Spinal cord (tissue), 10 donors: ENCODE measurements at places on chromosomes 2 and 18. TPM values are rescaled to one million over a fixed set of nuclear protein-coding genes. Genes with fewer than 3 reads are reported as not detected.
A peak's percentile ranks its signal among the peaks of the same experiment; 100 is the strongest.

DNA sequence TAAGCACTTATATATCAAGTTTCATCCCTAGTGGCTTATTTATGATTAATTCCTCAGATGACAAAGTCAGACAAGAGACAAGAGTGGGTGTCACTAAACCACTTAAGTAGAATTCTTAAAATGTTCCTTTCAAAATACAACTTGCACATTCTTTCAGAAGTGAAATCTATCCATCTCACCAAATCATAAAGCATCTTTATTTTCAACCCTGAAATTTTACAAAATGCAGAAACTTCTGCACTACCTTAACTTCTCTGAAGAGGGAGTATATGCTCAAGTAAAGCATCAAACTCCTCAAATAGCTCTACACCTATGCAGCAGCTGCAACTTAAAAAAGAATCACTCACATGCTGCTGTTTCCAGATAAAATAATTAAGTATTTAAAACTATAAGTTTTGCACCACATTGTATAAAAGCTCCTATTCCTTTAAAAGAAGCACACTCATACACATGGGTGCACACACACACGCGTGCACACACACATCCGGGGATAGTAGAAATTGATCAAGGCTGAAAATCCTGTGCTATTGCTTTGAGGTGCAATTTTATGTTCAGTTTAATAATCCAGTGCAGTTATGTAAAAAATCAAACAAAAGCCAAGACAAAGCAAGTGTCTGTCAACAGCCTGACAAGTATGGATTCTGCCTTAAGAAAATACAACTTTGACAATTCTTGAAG is 244.5 kb downstream of the TCF4 start:
- H3K4me3 ChIP-seq = no peak overlapping the region
- H3K27ac ChIP-seq = peak overlapping the region; percentile 25
- no peaks in the 10 kb centered on the region for H3K36me3 ChIP-seq

DNA sequence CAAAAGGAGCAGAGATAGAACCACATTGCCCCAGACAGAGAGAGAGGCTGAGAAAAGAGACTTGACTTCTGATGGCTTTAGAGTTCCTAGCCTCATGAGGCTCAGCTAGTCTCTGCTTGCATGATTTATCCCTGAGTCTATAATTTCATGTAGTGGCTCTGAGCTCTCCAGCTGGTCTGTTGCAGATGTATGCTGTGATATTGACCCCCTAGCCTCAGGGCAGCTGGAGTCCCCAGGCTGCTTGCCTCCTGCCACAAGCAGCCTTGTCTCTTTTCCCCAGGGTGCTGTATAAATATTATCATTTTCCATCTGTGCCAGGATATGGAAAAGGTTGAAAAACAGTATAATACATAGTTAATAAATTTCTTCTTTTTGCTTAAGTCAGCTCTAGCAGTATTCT is 467.6 kb upstream of the CWC22 start:
- H3K27ac ChIP-seq = no peak overlapping the region
- H3K4me3 ChIP-seq = no peak overlapping the region
- no peaks in the 10 kb centered on the region for H3K4me1 ChIP-seq
- no peaks in the 10 kb centered on the region for H3K36me3 ChIP-seq
- H3K27me3 ChIP-seq = no peaks in the 10 kb centered on the region
- no peak for DNase-seq

- no peaks in the 10 kb centered on the region for H3K27me3 ChIP-seq
- peak overlapping the region; percentile 78 for H3K27ac ChIP-seq
- peaks cover 36% of the 10 kb centered on the region for H3K4me1 ChIP-seq
- no peaks in the 10 kb centered on the region for H3K36me3 ChIP-seq
- H3K4me3 ChIP-seq = no peak overlapping the region
These were observed 38.5 kb upstream of the STPG4 start for GRCh38 chr2:47193607-47194006.

The SCN7A gene
- 125 TPM for total RNA-seq

The CYP26B1 gene
- 9.8 TPM for total RNA-seq

DNA sequence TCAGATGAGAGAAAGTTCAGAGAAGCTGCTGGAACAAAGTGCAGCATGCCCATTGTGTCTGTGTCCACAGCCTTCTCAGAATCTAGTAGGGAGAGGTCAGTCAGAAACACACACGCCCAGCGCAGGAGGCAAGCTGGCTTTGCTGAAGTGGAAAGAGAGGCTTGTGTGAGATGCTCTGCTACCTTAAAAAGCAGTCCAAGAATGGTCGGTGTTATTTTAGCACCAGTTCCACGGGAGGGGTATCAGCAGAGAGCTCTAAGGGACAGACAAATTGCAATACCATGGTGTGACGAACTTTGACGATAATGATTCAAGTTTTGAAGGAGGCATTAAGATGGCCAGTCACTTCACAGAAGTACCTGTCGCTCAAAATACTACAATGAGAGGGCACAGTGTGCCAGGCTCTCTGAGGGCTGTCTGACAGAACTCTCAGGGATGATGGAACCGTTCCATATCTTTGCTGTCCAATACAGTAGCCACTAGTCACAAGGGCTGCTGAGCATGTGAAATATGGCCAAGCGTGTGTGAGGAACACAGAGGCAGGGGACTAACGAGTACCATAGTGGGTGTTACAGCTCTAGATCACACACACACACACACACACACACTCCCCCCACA is 237.5 kb upstream of the TMEM200C start:
- H3K4me1 ChIP-seq = no peaks in the 10 kb centered on the region
- H3K4me3 ChIP-seq = no peak overlapping the region
- no peak for DNase-seq
- no peak overlapping the region for H3K27ac ChIP-seq
- H3K36me3 ChIP-seq = no peaks in the 10 kb centered on the region
- no peaks in the 10 kb centered on the region for H3K27me3 ChIP-seq

- H3K36me3 ChIP-seq = no peaks in the 10 kb centered on the region
- H3K4me1 ChIP-seq = no peaks in the 10 kb centered on the region
- no peak overlapping the region for H3K4me3 ChIP-seq
- no peaks in the 10 kb centered on the region for H3K27me3 ChIP-seq
- no peak overlapping the region for H3K27ac ChIP-seq
These were observed 293.0 kb downstream of the RDH14 start for GRCh38 chr2:18267501-18267900.

The AOX1 gene
- 35.6 TPM for total RNA-seq

- H3K4me3 ChIP-seq = no peak overlapping the region
- no peaks in the 10 kb centered on the region for H3K27me3 ChIP-seq
- DNase-seq = no peak
- no peaks in the 10 kb centered on the region for H3K4me1 ChIP-seq
These were observed 54.0 kb downstream of the GATA6 start for GRCh38 chr18:22223254-22223964.

The LRP1B gene
- total RNA-seq = 70.2 TPM

The C18orf54 gene
- total RNA-seq = 9.3 TPM

DNA sequence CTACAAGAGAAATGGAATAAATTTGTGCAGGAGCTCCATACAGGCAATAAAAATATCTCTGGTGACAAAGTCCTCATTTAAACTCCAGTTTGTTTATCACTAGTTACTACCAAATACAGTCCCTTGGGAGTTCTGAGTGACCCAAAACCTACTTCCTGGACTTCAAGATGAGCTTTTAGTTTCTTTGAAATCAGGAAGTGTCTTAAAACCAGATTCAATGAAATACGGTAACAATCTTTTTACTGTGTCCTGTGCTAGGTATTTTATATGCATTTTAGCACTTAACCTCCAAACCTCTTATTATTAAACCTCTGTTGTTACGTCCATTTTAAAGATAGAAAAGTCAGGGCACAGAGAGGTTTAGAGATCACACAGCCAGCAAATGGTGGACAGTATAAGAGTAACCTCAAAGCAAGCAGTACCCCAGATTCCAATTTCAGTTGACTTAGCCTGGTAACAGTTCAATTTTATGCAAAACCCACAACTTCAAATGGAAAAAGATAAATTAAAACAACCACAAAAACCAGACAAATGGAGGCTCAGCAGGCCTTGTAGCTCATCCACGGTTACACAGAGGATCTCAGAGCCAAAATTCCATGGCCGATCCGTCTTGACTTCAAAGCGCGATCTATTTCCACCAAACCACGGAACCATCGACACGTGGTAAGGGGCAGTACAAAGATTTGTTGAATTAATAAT is 1.3 kb upstream of the KCMF1 start:
- H3K4me3 ChIP-seq = peak overlapping the region; percentile 84
- H3K27me3 ChIP-seq = no peaks in the 10 kb centered on the region
- peaks cover 11% of the 10 kb centered on the region for H3K4me1 ChIP-seq
- H3K36me3 ChIP-seq = peaks cover 13% of the 10 kb centered on the region
- DNase-seq = no peak

The POTEF gene
- 0.10 TPM for total RNA-seq

The CIB4 gene
- 0.50 TPM for total RNA-seq

- no peaks in the 10 kb centered on the region for H3K27me3 ChIP-seq
- H3K4me1 ChIP-seq = no peaks in the 10 kb centered on the region
- no peaks in the 10 kb centered on the region for H3K36me3 ChIP-seq
- no peak overlapping the region for H3K27ac ChIP-seq
- no peak overlapping the region for H3K4me3 ChIP-seq
These were observed 27.0 kb downstream of the TMEM200C start for GRCh38 chr18:5868218-5868854.

- no peaks in the 10 kb centered on the region for H3K27me3 ChIP-seq
- H3K36me3 ChIP-seq = no peaks in the 10 kb centered on the region
- H3K27ac ChIP-seq = no peak overlapping the region
These were observed 106.0 kb upstream of the PKDCC start for GRCh38 chr2:41941831-41942230.

The LIMS4 gene
- 2.6 TPM for total RNA-seq

The OTOS gene
- total RNA-seq = 0.55 TPM

The KLHL14 gene
- total RNA-seq = 2.9 TPM

- no peak overlapping the region for H3K27ac ChIP-seq
- H3K4me3 ChIP-seq = no peak overlapping the region
- H3K4me1 ChIP-seq = no peaks in the 10 kb centered on the region
These were observed 516.7 kb downstream of the LRRTM4 start for GRCh38 chr2:77005522-77005921.

GRCh38 chr2:111029181-111029927 is 91.4 kb upstream of the BCL2L11 start:
- no peaks in the 10 kb centered on the region for H3K27me3 ChIP-seq
- no peak for DNase-seq
- no peak overlapping the region for H3K27ac ChIP-seq
- no peaks in the 10 kb centered on the region for H3K4me1 ChIP-seq

The LIMS2 gene
- total RNA-seq = 6.0 TPM

DNA sequence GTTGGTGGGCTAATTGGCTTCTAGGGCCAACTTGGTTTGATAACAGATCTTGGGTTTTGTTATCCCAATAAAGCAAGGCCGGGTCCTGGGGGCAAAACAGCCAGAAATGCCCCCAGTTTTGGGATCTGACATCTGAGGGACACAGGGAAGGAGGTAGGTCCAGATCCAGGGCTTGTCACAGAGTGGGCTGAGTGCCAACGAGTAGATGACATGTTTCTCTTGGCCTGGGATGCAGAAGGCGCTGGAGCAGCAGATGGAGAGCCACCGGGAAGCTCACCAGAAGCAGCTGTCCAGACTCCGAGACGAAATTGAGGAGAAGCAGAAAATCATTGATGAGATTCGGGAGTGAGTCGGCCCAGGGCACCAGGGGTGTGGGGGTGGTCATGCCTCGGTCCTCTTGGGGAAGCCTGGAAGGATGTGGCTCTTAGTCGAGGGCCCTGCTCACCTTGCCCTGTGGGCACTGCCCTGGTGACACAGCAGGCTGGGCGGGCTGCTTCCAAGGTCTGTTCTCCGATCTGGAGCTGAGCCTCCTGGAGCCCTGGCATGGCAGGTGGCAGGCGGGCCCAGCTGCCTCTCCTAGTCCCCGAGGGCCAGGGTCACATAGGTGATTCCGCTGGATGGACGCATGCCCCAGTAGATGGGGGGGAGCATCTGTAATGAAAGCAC is 40.2 kb upstream of the LYPD6B start:
- H3K27ac ChIP-seq = no peak overlapping the region
- no peak overlapping the region for H3K4me3 ChIP-seq
- H3K4me1 ChIP-seq = peaks cover 23% of the 10 kb centered on the region
- no peaks in the 10 kb centered on the region for H3K27me3 ChIP-seq

The CYP1B1 gene
- 102 TPM for total RNA-seq

DNA sequence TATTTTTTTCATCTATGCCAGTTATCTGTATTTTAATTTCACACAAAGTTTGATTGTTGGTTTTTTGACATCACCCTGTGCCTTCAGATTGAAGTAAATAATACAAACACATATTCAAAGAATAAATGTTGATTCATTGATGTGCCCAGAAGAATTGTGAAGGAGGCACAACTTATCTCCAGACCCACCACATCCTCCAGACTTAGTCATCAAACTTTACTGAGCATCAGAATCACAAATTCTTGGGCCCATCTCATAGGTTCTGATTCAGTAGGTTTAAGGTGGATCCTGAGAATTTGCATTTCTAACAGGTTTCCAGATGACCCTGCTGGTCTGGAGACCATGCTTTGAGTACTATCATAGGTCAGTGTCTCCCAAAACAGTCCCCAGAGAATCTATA is 82.8 kb upstream of the PIK3C3 start:
- no peak for DNase-seq
- no peaks in the 10 kb centered on the region for H3K27me3 ChIP-seq
- H3K36me3 ChIP-seq = no peaks in the 10 kb centered on the region

The DLX2 gene
- not detected for total RNA-seq

- H3K27me3 ChIP-seq = no peaks in the 10 kb centered on the region
- DNase-seq = no peak
- H3K27ac ChIP-seq = no peak overlapping the region
- no peak overlapping the region for H3K4me3 ChIP-seq
- no peaks in the 10 kb centered on the region for H3K36me3 ChIP-seq
These were observed 550.2 kb upstream of the SALL3 start for GRCh38 chr18:78429127-78430108.

The ACVR1C gene
- total RNA-seq = 0.61 TPM

DNA sequence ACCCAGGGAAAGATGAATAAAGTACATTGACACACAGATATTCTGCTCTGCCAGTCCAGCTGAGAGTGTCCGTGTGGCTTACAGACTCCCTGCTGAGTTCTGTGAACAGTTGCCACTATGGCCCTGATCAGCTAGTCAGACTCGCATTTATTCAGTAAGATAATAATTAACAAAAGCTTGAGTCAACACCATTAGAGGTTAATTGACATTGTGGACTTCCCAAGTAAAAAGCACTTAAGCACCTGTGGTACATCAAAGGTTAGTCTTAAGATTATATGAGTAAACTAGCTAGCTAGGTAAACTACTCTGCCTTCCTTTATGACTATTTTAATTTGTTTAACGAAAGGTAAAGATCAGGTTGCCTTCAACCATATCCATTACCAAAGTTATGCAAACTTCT is 33.7 kb downstream of the ANKRD30B start:
- DNase-seq = no peak
- no peak overlapping the region for H3K27ac ChIP-seq
- H3K4me3 ChIP-seq = no peak overlapping the region
- no peaks in the 10 kb centered on the region for H3K36me3 ChIP-seq

- no peaks in the 10 kb centered on the region for H3K27me3 ChIP-seq
- no peaks in the 10 kb centered on the region for H3K36me3 ChIP-seq
- no peak overlapping the region for H3K27ac ChIP-seq
These were observed 71.5 kb downstream of the RAB31 start for GRCh38 chr18:9779630-9780029.

GRCh38 chr2:15539999-15540398 is 21.1 kb downstream of the NBAS start:
- no peak overlapping the region for H3K27ac ChIP-seq
- no peaks in the 10 kb centered on the region for H3K27me3 ChIP-seq
- H3K4me3 ChIP-seq = no peak overlapping the region
- DNase-seq = no peak
- no peaks in the 10 kb centered on the region for H3K4me1 ChIP-seq

- no peak for DNase-seq
- H3K4me3 ChIP-seq = no peak overlapping the region
- no peaks in the 10 kb centered on the region for H3K27me3 ChIP-seq
These were observed 73.1 kb downstream of the TLK1 start for GRCh38 chr2:171087547-171087946.

The PSD4 gene
- 6.4 TPM for total RNA-seq
